H1 (cell line): ENCODE measurements at places on chromosomes 4 and X. TPM values are rescaled to one million over a fixed set of nuclear protein-coding genes. Genes with fewer than 3 reads are reported as not detected.

SMR3B gene
- not detected in 2 replicates for total RNA-seq

MAPK10 gene
- 2.5 and 4.0 TPM in 2 replicates for total RNA-seq

TRPC5OS gene
- not detected in 2 replicates for total RNA-seq

LRRC66 gene
- total RNA-seq: 0.11 TPM in 1 of 2 replicates, not detected in the other

FGFR3 gene
- total RNA-seq: 19.5 TPM in 2 replicates

SSX5 gene
- total RNA-seq: not detected in 2 replicates

ADGRL3 gene
- total RNA-seq: 13.0 and 14.0 TPM in 2 replicates

CXCL11 gene
- 0.33 TPM in 1 of 2 replicates, not detected in the other for total RNA-seq

UCP1 gene
- 0.20 and 0.29 TPM in 2 replicates for total RNA-seq

RHOXF1 gene
- total RNA-seq: not detected in 2 replicates

ASMT gene
- total RNA-seq: 1.4 and 1.5 TPM in 2 replicates

NKX3-2 gene
- 0.11 and 0.13 TPM in 2 replicates for total RNA-seq

AWAT2 gene
- total RNA-seq: not detected in 2 replicates

DCK gene
- 15.7 and 18.1 TPM in 2 replicates for total RNA-seq

TSPAN7 gene
- total RNA-seq: 31.7 and 32.1 TPM in 2 replicates

PCDH19 gene
- total RNA-seq: 0.46 and 1.2 TPM in 2 replicates

GABRQ gene
- total RNA-seq: 8.6 and 9.6 TPM in 2 replicates

MGST2 gene
- 7.4 and 8.0 TPM in 2 replicates for total RNA-seq

TIMM8A gene
- 38.0 and 38.1 TPM in 2 replicates for total RNA-seq

CFAP97 gene
- 35.6 and 40.4 TPM in 2 replicates for total RNA-seq

AKAP4 gene
- total RNA-seq: not detected in 2 replicates

NFKB1 gene
- total RNA-seq: 6.2 and 6.8 TPM in 2 replicates

NPY2R gene
- 0.34 and 0.41 TPM in 2 replicates for total RNA-seq

CT55 gene
- not detected in 2 replicates for total RNA-seq

TRIM2 gene
- total RNA-seq: 58.1 and 59.8 TPM in 2 replicates

SYNPO2 gene
- 4.2 and 4.5 TPM in 2 replicates for total RNA-seq

FHIP1A gene
- 75.2 and 76.3 TPM in 2 replicates for total RNA-seq

ZGRF1 gene
- 43.7 and 44.6 TPM in 2 replicates for total RNA-seq

S100P gene
- total RNA-seq: not detected in 2 replicates

RPA4 gene
- total RNA-seq: 0.24 and 0.34 TPM in 2 replicates

PHKA2 gene
- 29.6 and 35.8 TPM in 2 replicates for total RNA-seq

NRK gene
- 7.0 and 8.3 TPM in 2 replicates for total RNA-seq

SMIM31 gene
- total RNA-seq: not detected in 2 replicates

SHOX gene
- 0.15 TPM in 1 of 2 replicates, not detected in the other for total RNA-seq

FGG gene
- total RNA-seq: not detected in 2 replicates

ARX gene
- not detected in 2 replicates for total RNA-seq

DUX4 gene
- not detected in 2 replicates for total RNA-seq

TLR6 gene
- total RNA-seq: 0.08 and 0.09 TPM in 2 replicates

FDCSP gene
- not detected in 2 replicates for total RNA-seq

PAGE2B gene
- not detected in 2 replicates for total RNA-seq

ADH7 gene
- total RNA-seq: not detected in 2 replicates

PPARGC1A gene
- 1.4 and 1.5 TPM in 2 replicates for total RNA-seq

STK32B gene
- 2.5 and 2.6 TPM in 2 replicates for total RNA-seq

MAGEA12 gene
- not detected in 2 replicates for total RNA-seq

IL13RA2 gene
- total RNA-seq: not detected in 2 replicates

MAP7D2 gene
- 0.65 and 1.0 TPM in 2 replicates for total RNA-seq

CXXC4 gene
- 1.8 TPM in 2 replicates for total RNA-seq

FOXR2 gene
- not detected in 2 replicates for total RNA-seq

UGT2B11 gene
- total RNA-seq: not detected in 2 replicates

TIMM17B gene
- total RNA-seq: 77.8 and 82.4 TPM in 2 replicates

TACC3 gene
- 147 and 148 TPM in 2 replicates for total RNA-seq

AMTN gene
- not detected in 2 replicates for total RNA-seq

BRS3 gene
- total RNA-seq: not detected in 2 replicates

MGAT4D gene
- not detected in 2 replicates for total RNA-seq

PNMA6F gene
- 0.15 and 0.22 TPM in 2 replicates for total RNA-seq

C4orf46 gene
- total RNA-seq: 27.3 and 28.6 TPM in 2 replicates

ETDA gene
- total RNA-seq: not detected in 2 replicates

CXorf49 gene
- total RNA-seq: not detected in 2 replicates

COL4A5 gene
- total RNA-seq: 22.9 and 24.9 TPM in 2 replicates
